H9 (cell line): ENCODE measurements at places on chromosomes 7 and 10. TPM values are rescaled to one million over a fixed set of nuclear protein-coding genes. Genes with fewer than 3 reads are reported as not detected.
A peak's percentile ranks its signal among the peaks of the same experiment; 100 is the strongest.

Gene EPO
- total RNA-seq, result 0.33 and 0.44 TPM in 2 replicates

Gene ATE1
- 25.3 and 29.0 TPM in 2 replicates for total RNA-seq

Gene PSMC2
- total RNA-seq, result 126 and 128 TPM in 2 replicates

Gene FGF8
- total RNA-seq, result 14.3 and 20.2 TPM in 2 replicates

Gene FAM25C
- not detected in 2 replicates for total RNA-seq

Gene CCDC3
- total RNA-seq, result 2.3 and 2.4 TPM in 2 replicates

Gene TFR2
- 1.9 and 2.3 TPM in 2 replicates for total RNA-seq

GRCh38 chr7:69411466-69411865 is 186.8 kb upstream of the AUTS2 start:
- DNase-seq, result no peak
- H3K27me3 ChIP-seq, result no peaks in the 10 kb centered on the region
- H3K4me1 ChIP-seq, result no peaks in the 10 kb centered on the region
- no peak overlapping the region for H3K27ac ChIP-seq

DNA sequence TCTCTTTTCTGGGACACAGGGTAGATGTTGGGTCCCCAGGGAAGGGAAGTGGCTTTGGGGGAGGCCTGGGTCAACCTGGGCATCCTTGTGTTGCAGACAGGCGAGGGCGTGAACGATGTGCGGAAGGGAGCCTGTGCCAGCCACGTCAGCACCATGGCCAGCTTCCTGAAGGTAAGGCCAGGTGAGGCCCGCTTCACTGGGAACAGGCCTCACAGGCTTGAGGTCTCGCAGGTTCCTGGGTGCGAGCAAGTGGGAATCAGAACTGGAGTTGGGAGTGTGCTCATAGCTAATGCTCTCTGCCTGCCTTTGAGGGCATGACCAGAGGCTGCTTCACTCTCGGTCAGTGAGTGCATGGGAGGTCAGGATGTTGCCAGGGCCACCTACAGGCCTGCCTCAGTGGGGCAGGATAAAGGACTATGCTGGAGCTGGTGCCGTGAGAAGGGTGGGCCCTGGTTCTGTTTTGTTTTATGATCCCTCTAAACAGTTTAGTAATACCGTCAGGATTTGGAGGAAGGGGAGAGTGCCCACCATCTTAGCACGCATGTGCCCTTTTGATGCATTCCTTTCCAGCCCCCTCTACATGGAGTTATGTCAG is 8.4 kb downstream of the DBNL start:
- no peaks in the 10 kb centered on the region for H3K27me3 ChIP-seq
- H3K27ac ChIP-seq, result no peak overlapping the region
- no peak for DNase-seq
- H3K4me1 ChIP-seq, result no peaks in the 10 kb centered on the region

DNA sequence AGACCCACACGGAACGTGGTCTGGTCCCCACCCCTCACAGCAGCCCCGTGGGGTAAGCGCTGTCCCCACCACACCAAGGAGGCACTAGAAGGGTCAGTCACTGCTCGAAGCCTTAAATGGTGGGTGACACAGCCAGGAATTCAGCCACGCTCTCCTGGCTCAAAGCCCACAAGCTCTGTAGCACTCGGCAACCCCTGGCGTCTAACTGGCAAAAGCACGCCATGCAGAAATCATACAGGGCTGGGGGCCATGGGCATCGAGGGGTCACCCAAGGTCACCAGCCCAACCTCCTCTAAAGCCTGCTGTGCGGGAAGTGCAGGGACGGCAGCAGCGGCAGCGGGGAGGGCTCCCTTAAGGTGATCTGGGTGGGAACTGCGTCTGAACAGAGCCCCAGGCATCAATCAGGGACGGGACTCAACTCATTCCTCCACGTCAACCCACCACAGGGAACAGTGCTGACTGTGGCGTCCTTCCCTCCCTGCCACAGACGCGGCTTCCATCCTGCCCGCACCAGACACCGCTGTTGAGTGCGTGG is 7.8 kb downstream of the GPER1 start:
- H3K27ac ChIP-seq, result no peak overlapping the region
- DNase-seq, result no peak
- H3K4me1 ChIP-seq, result no peaks in the 10 kb centered on the region

DNA sequence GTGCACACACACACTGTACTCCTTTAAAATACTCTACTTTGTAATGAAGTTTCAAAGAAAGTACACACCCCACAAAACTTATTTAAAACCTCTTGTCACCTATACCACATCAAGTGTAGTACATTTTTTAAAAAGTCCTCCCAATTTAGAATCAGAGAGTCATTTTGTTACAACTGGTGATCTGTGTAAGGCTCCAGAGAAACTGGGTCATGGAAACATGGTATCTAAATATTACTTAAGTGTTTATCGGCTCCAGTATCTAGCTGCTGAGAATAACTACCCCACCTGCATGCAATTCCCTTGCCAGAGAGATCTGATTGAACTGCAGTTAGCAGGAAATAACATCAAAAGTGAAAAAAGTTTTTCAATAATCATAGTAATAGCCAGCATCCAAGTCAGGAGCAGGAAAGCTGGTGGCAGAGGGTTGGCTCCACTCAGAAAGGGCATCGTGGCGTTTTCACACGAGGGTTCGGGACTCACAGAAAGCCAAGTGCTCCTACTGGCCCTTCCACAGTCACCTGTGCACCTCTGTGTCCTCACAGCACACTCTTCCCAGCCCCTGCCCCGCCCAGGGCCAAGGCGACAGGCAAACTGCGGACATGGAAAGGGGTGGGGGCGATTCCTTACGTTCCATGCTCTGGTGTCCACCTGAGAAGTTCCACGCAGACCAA is 6.5 kb downstream of the RGS10 start:
- H3K4me1 ChIP-seq, result no peaks in the 10 kb centered on the region
- peaks cover 5% of the 10 kb centered on the region; the same call in 1 of the 2 replicates for H3K27me3 ChIP-seq
- no peaks in the 10 kb centered on the region for H3K36me3 ChIP-seq
- no peak for DNase-seq

DNA sequence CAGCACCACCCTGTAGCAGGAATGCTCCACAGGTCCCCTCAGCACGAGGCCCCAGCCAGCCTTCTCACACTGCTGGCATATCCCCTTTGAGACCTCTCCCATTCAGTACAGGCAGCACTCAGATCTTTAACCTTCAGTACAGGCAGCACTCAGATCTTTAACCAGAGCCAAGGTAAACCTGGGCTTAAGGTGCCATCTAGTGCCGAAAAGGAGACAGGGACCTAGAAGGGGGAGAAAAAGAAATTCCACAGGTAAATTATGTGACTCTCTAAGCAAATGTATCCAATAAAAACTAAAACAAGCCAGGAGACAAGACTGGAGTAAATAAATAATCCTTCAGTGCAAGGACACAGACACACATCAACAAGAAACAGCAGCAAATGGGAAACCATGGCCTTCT is 358.6 kb downstream of the PTPRN2 start:
- H3K4me1 ChIP-seq, result no peaks in the 10 kb centered on the region
- H3K36me3 ChIP-seq, result peaks cover 23% of the 10 kb centered on the region
- H3K27me3 ChIP-seq, result no peaks in the 10 kb centered on the region
- peak; percentile 55 for DNase-seq
- no peak overlapping the region for H3K27ac ChIP-seq

DNA sequence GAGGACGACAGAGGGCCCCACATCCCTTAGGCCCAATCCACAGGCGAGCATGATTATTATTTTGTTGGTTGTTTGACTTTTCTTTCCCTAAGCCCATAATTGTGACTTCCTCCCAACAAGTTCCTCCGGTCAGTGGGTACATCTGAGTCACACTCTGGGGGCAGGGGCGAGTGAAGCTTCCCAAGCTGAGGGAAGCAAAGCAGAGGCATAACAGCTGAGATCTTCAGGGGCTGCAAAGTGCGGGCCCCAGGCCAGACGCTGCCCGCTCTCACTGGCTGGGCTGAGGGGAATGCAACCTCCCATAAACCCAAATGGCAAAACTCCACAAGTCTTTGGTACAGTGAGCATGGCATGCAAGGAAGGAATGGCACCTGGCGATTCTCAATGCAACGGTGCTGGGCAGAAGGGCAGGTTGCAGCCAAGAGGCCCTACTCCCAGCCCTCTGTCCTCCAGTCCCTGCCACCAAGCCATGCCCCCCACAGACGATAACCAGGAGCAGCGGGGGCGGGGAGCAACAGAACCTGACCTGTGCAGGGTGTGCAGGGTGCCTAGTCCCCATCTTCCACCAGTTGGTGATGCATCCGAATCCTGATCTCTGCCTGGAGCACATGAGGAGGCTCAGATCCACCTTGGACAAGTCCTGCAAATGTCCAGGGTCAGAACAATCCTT is 25.3 kb downstream of the TNS3 start:
- H3K36me3 ChIP-seq, result 0 out of 2 replicates have a peak, but pooled peaks cover 1% of the 10 kb centered on the region
- no peak for DNase-seq
- H3K4me1 ChIP-seq, result peaks cover 7% of the 10 kb centered on the region; the same call in 1 of the 2 replicates
- no peaks in the 10 kb centered on the region for H3K27me3 ChIP-seq

DNA sequence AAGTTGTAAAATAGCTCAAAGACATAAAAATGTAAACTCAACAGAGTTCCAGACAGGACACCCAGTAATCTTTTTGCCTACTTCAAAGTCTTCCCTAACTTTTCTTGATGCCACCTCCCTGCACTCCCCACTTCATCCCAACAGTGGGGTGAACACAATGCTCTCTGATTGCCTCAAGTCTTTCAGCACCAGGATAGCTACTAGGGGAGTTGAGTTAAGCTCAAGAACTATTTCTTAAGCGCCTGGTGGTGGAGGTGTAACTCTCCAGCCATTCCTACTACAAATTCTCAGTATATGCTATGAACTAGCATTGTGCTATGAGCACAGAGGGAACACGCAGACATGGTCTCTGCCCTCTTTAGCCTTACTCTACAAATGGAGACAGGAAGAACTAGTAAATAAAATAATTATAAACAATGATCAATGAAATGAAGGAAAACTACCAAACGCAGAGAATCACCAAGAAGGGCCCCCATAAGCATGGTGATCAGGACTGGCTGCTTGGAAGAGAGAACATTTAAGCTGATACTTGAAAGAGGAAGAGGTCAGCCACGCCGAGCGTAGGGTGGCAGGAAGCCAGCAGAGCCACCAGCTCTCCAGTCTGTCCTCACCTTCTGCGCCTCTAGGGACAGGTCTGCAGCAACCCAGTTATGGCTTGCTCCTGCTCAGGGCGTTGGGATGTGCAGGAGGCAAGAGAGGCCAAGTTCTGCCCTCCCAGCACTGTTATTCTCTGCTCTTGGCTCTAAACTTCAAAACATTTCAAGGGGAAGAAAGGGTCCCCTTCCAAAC is 16.7 kb upstream of the FRA10AC1 start:
- H3K27ac ChIP-seq, result no peak overlapping the region
- no peaks in the 10 kb centered on the region for H3K27me3 ChIP-seq
- H3K4me3 ChIP-seq, result no peak overlapping the region
- H3K36me3 ChIP-seq, result no peaks in the 10 kb centered on the region
- H3K4me1 ChIP-seq, result peaks cover 3% of the 10 kb centered on the region; the same call in 1 of the 2 replicates

- no peak overlapping the region for H3K4me3 ChIP-seq
- H3K27me3 ChIP-seq, result no peaks in the 10 kb centered on the region
- H3K27ac ChIP-seq, result no peak overlapping the region
- H3K4me1 ChIP-seq, result no peaks in the 10 kb centered on the region
Observed at GRCh38 chr7:107898997-107899594, 8.1 kb downstream of the DLD start.

GRCh38 chr10:24483701-24484100 is 240.0 kb downstream of the ARHGAP21 start:
- no peak overlapping the region for H3K4me3 ChIP-seq
- H3K27ac ChIP-seq, result no peak overlapping the region
- DNase-seq, result peak; percentile 56
- peaks cover 4% of the 10 kb centered on the region; the same call in 1 of the 2 replicates for H3K36me3 ChIP-seq

DNA sequence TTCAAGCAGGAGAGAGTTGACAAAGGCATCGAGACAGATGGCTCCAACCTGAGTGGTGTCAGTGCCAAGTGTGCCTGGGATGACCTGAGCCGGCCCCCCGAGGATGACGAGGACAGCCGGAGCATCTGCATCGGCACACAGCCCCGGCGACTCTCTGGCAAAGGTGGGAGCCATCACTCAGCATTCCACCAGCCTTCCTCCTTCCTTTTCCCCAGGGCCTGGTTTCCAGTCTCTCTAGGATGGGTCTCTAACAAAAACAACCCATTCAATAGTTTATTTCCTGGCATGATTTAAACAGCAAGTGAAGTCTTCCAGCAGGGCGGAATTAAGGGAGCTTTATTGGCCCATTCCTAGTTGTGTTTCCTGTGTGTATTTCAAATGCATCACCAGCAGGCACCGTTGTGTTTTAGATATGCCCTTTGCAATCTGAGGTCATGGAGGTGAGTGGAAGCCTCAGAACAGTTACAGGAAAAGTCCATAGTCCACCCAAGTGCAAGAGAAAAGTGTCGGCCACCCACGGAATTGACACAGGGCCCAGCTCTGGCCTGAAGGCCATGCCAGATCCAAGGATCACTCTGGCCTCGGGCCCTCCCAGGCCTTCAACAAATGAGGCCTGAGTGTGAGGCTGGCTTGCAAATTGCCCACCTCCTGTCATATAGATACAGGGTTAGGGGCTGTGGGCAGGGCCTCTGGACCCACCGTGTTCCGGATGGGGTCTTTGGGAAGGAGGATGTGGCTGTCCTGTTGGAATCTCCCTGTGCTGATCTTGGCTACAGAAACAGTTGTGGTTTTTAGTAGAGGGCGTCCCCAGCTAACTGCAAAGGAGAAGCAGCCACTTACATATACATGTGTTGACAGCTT is 46.9 kb upstream of the TRIM8 start:
- no peaks in the 10 kb centered on the region; the same call in 1 of the 2 replicates for H3K4me1 ChIP-seq
- no peaks in the 10 kb centered on the region for H3K27me3 ChIP-seq
- H3K27ac ChIP-seq, result no peak overlapping the region
- DNase-seq, result no peak
- peaks cover 18% of the 10 kb centered on the region; the same call in 1 of the 2 replicates for H3K36me3 ChIP-seq

DNA sequence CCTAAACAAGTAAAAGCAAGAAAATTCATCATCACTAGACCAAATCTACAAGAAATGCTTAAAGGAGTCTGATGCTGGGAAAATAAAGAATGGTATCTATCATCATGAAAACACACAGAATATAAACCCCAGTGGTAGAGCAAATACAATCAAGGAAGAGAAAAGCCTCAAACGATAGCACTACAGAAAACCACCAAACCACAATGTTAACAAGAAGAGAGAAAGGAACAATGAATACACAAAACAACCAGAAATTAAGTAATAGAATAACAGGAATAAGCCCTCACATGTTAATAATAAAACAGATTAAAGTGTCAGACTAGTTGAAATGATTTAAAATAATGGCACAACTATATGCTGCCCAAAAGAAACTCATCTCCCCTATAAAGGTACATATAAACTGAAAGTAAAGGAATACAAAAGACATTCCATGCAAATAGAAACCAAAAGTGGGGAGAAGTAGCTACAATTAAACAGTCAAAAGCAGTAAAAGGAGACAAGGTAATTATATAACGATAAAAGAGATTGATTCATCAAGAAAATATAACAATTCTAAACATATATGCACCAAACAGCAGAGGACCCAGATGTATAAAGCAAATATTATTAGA is 77.3 kb downstream of the JMJD1C start:
- peaks cover 9% of the 10 kb centered on the region; the same call in 2 of the 3 replicates for H3K36me3 ChIP-seq
- no peaks in the 10 kb centered on the region for H3K27me3 ChIP-seq
- H3K4me1 ChIP-seq, result no peaks in the 10 kb centered on the region
- no peak overlapping the region for H3K4me3 ChIP-seq
- no peak for DNase-seq

GRCh38 chr7:78412216-78412858 is 613.8 kb downstream of the PHTF2 start:
- H3K36me3 ChIP-seq, result peaks cover 5% of the 10 kb centered on the region
- DNase-seq, result no peak
- H3K27me3 ChIP-seq, result no peaks in the 10 kb centered on the region
- H3K4me3 ChIP-seq, result no peak overlapping the region
- no peaks in the 10 kb centered on the region for H3K4me1 ChIP-seq
- H3K27ac ChIP-seq, result no peak overlapping the region
